ENCODE measurements at places on chromosomes 6 and 20.
A peak's percentile ranks its signal among the peaks of the same experiment; 100 is the strongest.

DNA sequence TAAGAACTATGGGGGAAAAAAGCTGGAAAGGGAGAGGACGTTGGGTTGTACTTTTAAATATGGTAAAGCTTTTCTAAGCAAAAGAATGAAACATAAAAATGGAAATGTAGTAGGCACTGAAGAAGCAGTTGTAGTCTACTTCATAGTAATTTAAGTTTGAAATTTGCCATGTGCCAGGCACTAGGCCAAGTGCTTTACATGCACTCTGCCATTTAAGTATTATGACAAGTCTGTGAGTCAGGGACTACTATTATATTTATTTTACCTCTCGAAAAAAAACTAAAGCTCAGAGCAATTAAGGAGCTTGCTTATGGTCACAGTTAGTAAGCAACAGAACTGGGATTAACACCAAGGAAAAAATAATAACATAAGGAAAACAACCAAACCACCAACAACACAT is 257.8 kb downstream of the GMDS start:
- peak; percentile 8 for DNase-seq

DNA sequence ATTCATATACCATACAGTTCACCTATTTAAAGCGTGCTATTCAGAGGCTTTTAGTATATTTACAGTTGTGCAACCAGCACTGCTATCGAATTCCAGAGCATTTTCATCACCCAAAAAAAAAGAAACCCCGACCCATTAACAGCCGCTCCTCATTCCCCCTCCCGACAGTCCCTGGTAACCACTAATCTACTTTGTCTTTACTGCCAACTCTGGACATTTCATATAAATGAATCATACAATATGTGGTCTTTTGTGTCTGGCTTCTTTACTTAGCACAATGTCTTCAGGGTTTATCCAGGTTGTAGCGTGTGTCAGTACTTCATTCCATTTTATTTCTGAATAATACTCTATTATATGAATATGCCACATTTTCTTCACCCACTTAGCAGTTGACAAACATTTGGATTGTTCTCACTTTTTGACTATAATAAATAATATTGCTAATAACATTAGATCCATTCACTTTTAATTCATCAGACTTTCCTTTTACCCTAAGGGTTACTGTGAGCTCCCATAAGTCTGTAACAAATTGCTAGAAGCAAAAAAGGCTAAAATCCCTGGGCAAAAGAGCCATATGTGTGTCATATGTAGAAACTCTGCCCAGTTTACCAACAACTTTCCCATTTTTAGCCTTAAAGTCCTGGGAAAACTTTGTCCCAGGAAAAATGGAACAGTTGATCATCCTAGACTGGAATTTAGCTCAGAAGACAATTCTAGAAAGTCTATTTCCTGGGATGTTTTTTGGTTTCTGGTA is 23.2 kb upstream of the ROS1 start:
- DNase-seq = no peak

GRCh38 chr6:131443514-131443913 is 129.5 kb upstream of the ARG1 start:
- DNase-seq = no peak

DNA sequence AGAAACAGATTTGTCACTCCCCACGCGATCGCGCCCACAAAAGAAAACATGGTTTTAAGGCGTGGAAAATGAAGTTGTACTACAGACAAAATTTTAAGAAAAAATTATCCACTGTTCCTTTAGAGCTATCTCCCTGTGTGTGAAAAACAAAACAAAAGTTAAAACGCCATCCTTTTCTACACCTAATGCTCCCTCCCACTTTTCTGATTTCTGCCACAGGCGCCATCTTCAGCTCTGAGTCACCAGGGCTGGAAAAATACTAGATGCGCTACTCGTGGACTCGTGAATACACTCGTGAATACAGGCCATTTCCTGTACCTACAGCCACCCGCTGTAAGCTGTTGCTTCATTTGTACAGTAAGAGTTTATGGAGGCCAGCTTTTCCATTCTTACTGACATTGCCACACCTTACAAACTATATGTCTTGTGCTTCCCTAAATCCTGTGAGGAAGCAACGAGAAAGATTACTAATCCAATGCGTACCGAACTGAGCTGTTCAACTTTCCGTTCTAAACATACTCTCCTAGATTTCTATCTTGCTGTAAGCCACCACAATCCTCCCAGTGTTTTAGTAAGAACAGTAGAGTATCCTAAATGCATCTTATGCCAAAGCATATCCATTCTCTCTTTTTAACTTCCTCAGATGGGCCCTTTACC is 773 bp upstream of the AHI1 start:
- peak; percentile 47 for DNase-seq

DNA sequence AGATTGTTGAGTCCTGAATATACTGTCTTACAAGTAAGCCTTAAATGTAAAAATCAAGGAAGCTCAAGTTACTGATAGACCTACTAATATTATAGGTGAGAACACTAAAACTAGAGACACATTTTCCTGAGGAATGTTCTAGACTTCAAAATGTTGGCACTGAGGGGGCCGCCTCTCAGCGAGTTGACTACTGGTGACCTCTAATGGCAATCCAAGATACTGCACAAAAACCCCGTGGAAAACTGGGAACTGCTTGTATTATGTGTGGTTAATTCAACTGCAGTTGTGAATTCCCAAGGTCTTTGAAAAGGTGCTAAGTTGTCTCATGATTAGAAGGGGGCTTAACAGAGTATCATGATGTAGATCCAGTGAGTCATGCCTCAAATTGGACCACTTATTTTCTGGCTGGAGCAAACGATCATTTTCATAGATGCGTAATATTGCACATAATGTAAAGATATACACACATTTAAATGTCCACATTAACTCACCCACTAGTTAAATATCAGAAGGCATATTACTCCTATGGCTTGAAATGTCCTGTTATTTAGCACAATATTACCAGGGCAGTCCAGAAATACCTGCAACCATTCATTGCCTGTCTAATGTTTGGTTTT is 336.2 kb downstream of the FOXA2 start:
- no peak for DNase-seq

GRCh38 chr6:165846123-165846966 is 183.3 kb upstream of the PDE10A start:
- no peak for DNase-seq
